NCI-H1092 (cell line): ENCODE measurements at places on chromosomes 4 and X.

GRCh38 chr4:120466429-120466828 is 399.8 kb upstream of the MAD2L1 start:
- DNase-seq: no peak

DNA sequence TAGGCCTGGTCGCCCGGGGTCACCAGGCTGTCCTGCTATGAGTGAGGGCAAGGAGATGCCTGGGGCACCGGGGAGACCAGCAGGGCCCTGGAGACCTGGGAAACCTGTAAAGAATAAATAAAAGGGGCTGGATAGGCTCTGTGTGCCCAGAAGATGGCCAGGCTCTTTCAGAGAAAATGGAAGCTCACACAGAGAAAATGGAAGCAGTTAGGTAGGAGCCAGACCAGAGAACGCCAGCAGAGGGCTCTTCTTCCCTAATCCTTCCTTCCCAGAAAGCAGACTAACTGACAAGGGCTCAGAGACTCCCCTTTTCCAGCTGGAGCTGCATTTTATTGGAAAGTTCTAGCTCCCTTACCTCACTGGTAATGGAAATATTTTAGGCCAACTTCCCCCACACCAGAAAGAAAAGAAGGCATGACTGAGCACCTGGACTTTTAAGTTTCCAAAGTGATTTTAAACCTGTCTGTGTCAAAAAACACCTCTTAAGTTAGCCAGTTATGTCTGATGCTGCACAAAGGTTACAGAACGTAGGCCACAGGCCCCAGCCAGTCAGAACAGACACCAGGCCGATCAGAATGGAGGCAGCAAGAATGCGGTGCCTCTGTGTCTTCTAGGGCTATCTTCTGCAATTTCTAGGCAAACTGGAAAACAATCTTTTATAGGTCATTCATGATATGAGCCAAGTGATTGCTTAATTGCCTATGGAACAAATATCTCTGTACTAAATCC is 74.0 kb downstream of the ATG4A start:
- DNase-seq: peak; percentile 3

DNA sequence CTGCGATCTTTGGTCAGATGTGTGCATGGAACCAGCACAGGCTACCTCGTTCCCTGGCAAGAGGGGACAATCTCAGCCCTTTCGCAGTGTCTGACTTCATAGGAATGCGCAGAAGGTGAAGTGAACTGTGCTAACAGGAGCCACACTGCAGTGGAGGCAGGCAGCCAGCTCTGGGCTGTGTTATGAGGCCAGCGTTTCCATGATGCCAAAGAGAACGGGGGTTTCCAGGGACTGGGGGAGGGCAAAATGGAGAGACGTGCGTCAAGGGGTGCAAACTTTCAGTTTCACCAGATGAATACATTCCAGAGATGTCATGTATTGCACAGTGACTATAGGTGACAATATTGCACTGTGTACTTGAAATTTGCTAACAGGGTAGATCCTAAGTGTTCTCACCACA is 30.4 kb downstream of the CLDN34 start:
- no peak for DNase-seq

DNA sequence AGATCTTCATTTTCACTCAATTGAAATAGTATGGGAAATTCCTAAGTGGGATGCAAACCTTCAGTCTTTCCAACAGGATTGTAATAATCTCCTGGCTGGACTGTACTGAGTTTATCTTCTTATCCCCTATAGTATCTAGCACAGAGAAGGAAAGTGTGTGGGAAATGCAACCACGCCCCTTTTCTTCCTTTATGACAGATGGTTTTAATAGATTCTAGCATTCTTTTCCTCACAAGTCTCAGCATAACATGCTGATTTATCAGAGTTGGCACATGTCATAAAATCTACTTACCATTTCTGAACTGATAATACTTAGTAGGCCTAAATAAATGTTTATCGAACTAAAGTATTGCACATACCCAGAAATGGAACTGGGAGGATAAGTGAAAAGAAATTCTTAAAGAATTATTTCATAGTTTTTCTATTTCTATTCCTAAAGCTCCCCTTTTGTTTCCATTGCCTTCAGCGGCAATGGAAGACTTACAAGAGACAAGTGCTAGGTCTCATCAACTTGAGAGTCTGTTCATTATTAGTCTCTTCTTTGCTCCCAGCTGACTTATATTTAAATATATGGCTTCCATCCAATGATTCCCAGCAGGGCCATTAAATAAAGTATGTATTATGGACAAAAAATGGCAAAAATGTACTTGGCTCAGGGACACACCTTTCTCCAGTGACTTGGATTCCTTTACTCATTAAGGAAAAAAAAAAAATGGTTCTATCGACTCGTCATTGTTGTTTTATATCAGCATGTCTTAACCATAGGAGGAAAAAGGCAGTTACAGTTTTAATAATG is 484.5 kb downstream of the IL1RAPL1 start:
- no peak for DNase-seq

- DNase-seq: no peak
Measured at GRCh38 chr4:70930530-70931256, 28.5 kb downstream of the MOB1B start.

- DNase-seq: no peak
Measured at GRCh38 chrX:154419189-154419588, 7.8 kb downstream of the TAFAZZIN start.

DNA sequence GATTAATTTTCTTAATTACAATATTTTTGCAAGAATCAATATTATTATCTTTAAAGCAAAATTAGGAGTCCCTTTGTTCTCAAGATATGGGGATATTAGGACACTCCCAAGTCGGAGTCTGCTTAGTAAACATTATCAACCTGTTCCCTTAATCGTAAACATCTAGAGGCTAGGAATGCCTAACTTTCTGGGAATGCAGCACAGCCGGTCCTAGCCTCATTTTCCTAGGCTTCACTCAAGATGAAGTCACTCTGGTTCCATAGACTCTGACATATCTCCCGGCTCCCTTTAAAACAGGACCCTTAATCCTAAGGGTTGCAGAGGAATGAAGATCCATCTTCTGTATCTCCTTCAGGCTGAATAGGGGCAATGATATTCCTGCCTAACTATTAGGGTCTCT is 367.6 kb downstream of the GPM6A start:
- DNase-seq: no peak

DNA sequence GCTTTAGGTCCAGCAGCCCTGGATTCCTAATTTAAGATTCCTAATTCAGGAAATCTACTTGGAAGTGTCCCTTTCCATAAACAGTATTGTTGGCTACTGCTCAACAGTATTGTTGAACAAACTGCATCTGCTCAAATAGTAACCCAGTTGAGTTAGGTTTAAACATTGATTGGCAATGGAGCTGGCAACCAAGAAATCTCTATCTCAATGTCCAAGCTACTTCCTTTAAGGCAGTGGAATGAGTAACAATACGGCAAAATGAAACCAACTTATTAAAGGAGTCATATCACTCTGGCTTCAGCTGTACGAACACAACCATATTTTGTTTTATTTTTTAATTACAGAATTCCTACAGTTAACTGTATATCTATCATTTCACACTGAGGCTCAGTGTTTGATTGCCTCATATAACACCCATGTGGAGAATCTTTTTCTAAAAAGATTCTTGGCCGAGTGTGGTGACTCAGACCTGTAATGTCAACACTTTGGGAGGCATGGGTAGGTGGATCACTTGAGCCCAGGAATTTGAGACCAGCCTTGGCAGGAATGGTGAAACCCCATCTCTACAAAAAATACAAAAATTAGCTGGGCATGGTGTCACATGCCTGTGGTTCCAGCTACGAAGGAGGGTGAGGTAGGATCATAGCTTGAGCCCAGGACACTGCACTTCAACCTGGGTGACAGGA is 71.7 kb upstream of the IL13RA1 start:
- DNase-seq: no peak

GRCh38 chrX:3094261-3094660 is 53.0 kb downstream of the ARSF start:
- no peak for DNase-seq

GRCh38 chr4:2836391-2836859 is 7.2 kb upstream of the ADD1 start:
- DNase-seq: no peak

GRCh38 chr4:8346838-8347605 is 77.5 kb downstream of the HTRA3 start:
- DNase-seq: no peak

DNA sequence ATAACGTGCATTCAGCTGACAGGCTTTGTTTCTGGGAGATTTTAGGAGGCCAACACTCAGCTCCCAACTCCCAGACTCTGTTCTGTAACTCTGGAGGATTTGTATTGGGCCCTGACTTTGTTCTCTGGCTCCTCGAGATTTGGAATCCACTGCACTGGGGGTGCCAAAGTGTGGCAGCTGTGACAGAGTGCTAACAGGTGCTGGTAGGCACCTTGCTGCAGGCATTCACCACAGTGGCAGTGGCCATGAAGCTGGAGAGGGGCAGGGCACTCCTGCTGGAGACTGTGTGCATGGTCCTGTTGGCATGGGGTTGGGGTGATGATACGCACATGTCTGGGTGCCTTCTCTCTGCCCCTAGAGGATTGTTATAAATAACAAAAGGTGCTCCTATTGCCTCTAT is 1094.9 kb upstream of the SLIT2 start:
- no peak for DNase-seq

- no peak for DNase-seq
Measured at GRCh38 chr4:41715155-41715554, 33.4 kb downstream of the PHOX2B start.

GRCh38 chr4:168794092-168794707 is 215.9 kb downstream of the CBR4 start:
- DNase-seq: no peak
